ENCODE measurements at places on chromosomes 6 and 20. TPM values are rescaled to one million over a fixed set of nuclear protein-coding genes. Genes with fewer than 3 reads are reported as not detected.

DNA sequence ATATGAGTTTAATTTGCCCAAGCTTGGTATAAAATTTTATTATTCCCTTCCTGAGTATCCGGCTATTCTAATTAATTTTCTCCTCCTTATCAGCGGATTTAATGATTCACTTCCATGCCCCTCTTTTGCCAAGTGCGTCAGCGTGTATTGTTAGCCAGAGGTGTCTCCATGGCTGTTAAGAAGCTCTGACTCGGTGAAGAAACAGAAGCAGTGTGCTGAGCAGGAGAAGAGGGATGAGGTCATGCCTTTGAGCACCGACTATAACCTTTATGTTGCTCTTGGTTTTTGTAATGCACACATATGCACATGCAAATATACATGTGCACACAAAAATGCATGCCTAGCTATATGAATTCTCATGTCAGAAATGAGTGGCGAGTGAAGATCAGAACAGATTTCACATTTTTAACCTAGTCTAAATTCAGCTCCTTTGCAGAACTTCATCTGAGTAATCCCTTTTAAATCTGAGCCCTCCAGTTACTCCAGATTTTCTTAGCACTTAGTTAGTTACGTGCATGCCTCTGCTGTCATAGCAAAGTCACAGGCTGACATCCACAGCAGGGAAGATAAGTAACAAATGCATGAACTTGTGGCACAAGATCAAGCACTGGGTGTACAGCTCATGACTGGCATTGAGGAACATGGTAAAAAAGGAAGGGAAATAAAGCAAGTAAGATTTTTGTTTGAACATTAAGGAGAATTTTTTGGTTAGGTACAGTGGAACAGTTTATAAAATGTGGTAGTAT, 24.3 kb downstream of the HTR1E start:
- H3K27ac ChIP-seq: no peak overlapping the region
- H3K36me3 ChIP-seq: no peaks in the 10 kb centered on the region
- peak; percentile 4 for DNase-seq
- H3K4me1 ChIP-seq: no peaks in the 10 kb centered on the region

DNA sequence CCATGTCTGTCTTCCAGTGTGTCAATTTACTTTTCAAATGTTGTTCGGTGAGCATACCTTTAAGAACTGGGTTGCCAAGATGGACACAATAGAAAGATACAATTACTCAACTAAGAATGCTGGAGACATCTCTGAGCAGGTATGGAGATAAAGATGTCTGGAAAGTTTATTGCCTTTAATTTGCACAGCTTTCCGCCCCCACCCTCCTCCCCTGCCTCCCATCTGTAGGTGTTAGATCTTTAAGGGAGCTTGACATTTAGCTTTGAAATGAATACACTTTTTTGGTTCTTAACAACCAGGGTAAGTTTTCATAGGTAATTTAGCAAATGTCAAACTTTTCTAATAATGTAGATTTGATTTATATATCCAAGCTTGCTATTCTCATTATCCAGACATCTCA, 104.4 kb downstream of the BTBD3 start:
- no peaks in the 10 kb centered on the region for H3K36me3 ChIP-seq
- H3K4me1 ChIP-seq: no peaks in the 10 kb centered on the region
- no peak overlapping the region for H3K4me3 ChIP-seq
- H3K27ac ChIP-seq: no peak overlapping the region
- no peak for DNase-seq

DNA sequence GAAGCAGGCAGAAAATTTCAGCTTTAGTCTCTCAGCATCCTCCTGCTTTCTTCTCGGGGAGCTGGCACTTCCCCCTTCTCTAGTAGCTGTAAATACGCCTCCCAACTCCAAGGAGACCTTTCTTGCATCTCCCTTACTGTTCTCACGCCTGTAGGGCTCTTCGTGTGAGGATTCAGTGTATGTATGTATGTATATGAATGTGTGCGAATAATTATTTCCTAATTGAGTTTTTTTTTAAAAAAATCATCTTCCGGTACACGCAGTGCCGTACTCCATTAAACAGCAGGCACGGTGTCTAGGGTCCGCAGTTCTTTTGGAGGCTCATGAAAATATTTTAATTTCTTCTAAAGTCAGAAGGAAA, 85.4 kb downstream of the HFE start:
- DNase-seq: peak; percentile 68
- H3K27me3 ChIP-seq: no peaks in the 10 kb centered on the region
- H3K36me3 ChIP-seq: no peaks in the 10 kb centered on the region

- H3K27ac ChIP-seq: no peak overlapping the region
- no peak overlapping the region for H3K4me3 ChIP-seq
- H3K36me3 ChIP-seq: no peaks in the 10 kb centered on the region
- no peaks in the 10 kb centered on the region for H3K27me3 ChIP-seq
- no peak for DNase-seq
Measured at GRCh38 chr20:61604549-61604948, 352.5 kb downstream of the CDH4 start.

- no peaks in the 10 kb centered on the region for H3K27me3 ChIP-seq
- H3K36me3 ChIP-seq: no peaks in the 10 kb centered on the region
- no peak for DNase-seq
- H3K4me3 ChIP-seq: no peak overlapping the region
- H3K27ac ChIP-seq: no peak overlapping the region
- no peaks in the 10 kb centered on the region for H3K4me1 ChIP-seq
Measured at GRCh38 chr6:51996296-51996947, 91.0 kb downstream of the PKHD1 start.

- DNase-seq: peak; percentile 60
- peaks cover 51% of the 10 kb centered on the region for H3K4me1 ChIP-seq
- no peaks in the 10 kb centered on the region for H3K27me3 ChIP-seq
- peak overlapping the region; percentile 90 for H3K27ac ChIP-seq
- no peaks in the 10 kb centered on the region for H3K36me3 ChIP-seq
Measured at GRCh38 chr6:134424165-134424797, 106.4 kb upstream of the SGK1 start.

DNA sequence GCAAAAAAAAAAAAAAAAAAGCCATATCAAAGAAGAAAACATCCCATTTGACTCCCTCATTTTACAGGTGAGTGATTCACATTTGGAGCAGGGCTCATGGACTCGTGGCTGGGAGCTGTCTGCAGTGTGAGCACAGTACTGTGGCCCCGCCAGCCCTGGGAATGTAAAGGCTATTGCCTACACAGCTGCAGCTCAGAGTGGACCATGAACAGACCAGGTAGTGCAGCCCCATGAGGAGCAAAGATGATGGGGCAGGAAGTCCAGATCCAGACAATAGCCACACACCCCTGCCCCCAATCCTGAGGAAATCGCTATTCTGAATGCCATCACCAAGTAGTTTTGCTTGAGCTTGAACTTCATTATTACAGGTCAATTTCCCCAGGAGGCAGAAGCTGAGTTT, 55.4 kb downstream of the LINC00237 start:
- H3K27ac ChIP-seq: no peak overlapping the region
- 0 out of 2 replicates have a peak, but pooled peaks cover 5% of the 10 kb centered on the region for H3K27me3 ChIP-seq
- H3K4me3 ChIP-seq: no peak overlapping the region

GRCh38 chr6:170006071-170006899, 254.9 kb downstream of the ERMARD start:
- H3K27ac ChIP-seq: no peak overlapping the region
- H3K36me3 ChIP-seq: no peaks in the 10 kb centered on the region
- DNase-seq: no peak
- no peak overlapping the region for H3K4me3 ChIP-seq
- no peaks in the 10 kb centered on the region for H3K27me3 ChIP-seq

- H3K27ac ChIP-seq: no peak overlapping the region
- H3K27me3 ChIP-seq: no peaks in the 10 kb centered on the region
- no peak for DNase-seq
- H3K4me3 ChIP-seq: no peak overlapping the region
- peaks cover 4% of the 10 kb centered on the region for H3K4me1 ChIP-seq
Measured at GRCh38 chr6:37225350-37226169, 32.0 kb upstream of the TBC1D22B start.

DNA sequence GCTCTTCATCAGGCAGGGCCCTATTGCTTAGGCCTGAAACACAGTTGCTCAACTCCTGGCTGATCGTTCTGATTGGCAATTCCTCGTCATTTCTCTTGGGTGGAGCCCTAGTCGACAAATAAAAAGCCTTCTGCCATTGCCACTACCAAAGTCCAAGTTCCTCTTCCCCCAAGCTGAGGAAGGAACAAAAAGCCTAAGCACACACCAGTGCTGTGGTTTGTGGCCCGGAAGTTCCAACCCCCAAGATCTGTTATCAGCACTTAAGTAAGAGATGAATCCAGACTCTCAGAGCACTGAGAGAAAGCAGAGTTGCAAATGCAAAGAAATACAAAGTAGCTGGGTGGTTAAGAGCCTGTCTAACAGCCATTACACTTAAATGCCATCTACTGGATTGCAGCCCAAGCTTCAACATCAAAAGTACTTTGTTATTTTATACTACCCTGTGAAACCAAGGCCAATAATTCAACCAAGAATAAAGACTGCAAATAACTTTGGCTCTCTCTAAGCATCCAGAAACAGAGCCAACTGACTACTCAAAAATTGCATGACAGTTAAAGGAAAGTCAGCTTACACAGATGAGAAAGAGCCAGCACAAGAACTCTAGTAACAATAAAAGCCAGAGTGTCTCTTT, 1024.0 kb downstream of the GRIK2 start:
- DNase-seq: no peak
- H3K4me3 ChIP-seq: no peak overlapping the region
- no peak overlapping the region for H3K27ac ChIP-seq
- H3K4me1 ChIP-seq: no peaks in the 10 kb centered on the region

GRCh38 chr20:16286601-16287000, 286.6 kb downstream of the KIF16B start:
- no peak overlapping the region for H3K4me3 ChIP-seq
- no peaks in the 10 kb centered on the region for H3K36me3 ChIP-seq
- H3K4me1 ChIP-seq: no peaks in the 10 kb centered on the region
- H3K27me3 ChIP-seq: no peaks in the 10 kb centered on the region

DNA sequence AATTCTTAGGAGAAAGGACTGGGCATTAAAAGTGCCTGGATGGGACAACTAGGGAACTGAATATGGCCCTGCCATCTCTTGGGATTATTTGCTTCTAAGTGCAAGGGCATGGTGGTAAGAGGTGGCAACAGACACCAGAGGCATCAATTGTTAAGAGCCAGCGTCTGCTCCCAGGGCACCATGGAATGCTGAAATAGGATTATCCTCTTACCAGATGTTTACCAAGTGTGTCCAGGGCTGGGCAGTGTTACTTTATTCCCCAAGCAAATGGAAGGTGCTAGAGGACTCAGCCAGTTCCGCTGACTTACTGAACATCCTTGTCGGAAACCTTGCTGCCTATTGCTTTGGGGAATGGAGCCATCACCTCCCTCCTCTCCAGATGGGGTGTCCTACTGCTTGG, 273.6 kb upstream of the SUPT3H start:
- no peaks in the 10 kb centered on the region for H3K27me3 ChIP-seq
- H3K27ac ChIP-seq: peak overlapping the region; percentile 69
- no peaks in the 10 kb centered on the region for H3K36me3 ChIP-seq
- 0 out of 2 replicates have a peak overlapping the region, but pooled peaks have one; percentile 9 for H3K4me3 ChIP-seq

DNA sequence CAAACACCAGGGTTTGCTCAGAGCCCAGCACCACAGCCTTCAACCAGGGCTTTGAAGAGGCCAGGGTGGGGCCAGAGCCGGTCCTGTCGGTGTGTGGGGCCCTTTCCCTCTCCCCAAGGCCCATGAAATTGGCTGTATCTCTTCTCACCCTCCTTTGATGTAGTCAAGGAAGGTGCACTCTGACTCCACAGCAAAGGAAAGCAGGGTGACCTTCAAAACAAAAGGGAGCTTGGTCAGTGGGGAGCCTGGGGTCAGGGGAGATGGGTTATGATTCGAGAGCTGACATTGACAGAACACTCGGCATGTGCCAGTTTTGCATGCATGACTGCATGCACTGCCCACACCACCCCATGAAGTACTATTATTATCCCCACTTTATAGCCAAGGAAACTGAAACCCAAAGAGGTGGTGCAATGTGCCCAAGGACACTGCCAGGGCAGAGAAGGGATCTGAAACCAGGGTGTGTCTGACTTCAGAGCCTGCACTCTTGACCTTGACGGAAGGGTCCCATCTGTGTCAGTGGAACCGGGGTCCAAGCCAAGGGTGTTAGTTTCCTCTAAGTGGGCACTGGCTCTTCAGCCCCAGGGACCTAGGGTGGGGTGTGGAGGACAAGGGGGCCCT, 55.4 kb downstream of the RAB44 start:
- no peaks in the 10 kb centered on the region for H3K36me3 ChIP-seq
- no peaks in the 10 kb centered on the region for H3K27me3 ChIP-seq
- no peak overlapping the region for H3K4me3 ChIP-seq
- 0 out of 2 replicates have a peak, but pooled peaks cover 5% of the 10 kb centered on the region for H3K4me1 ChIP-seq
- no peak for DNase-seq

- H3K27ac ChIP-seq: no peak overlapping the region
- H3K4me1 ChIP-seq: no peaks in the 10 kb centered on the region
- H3K36me3 ChIP-seq: no peaks in the 10 kb centered on the region
- no peak overlapping the region for H3K4me3 ChIP-seq
Measured at GRCh38 chr20:64155258-64156135, 8.8 kb upstream of the MYT1 start.

DNA sequence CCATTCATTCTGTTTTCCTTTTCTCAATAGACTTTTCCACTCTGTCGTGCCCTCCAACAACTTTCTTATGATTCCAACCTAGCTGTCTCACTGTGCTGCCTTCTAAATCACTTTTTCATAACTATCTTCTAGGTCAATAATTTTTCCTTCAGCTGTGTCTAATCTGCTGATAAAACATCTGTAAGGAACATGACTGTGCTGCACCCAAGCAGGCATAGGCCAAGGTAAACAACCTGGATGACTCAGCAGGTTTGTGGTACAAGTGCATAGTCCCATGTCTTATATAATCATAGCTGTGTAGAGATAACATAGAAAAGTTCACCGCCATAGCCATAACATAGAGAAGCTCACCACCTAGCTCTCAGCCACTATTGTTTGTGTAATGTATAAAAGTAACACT, 332.3 kb downstream of the PLCB1 start:
- DNase-seq: no peak
- no peaks in the 10 kb centered on the region for H3K36me3 ChIP-seq
- H3K4me1 ChIP-seq: 0 out of 2 replicates have a peak, but pooled peaks cover 4% of the 10 kb centered on the region
- H3K27me3 ChIP-seq: no peaks in the 10 kb centered on the region
- H3K4me3 ChIP-seq: no peak overlapping the region

GRCh38 chr6:121006024-121006423, 328.3 kb downstream of the TBC1D32 start:
- H3K4me1 ChIP-seq: no peaks in the 10 kb centered on the region
- H3K27ac ChIP-seq: no peak overlapping the region
- no peak for DNase-seq
- H3K4me3 ChIP-seq: no peak overlapping the region
- no peaks in the 10 kb centered on the region for H3K27me3 ChIP-seq
- H3K36me3 ChIP-seq: no peaks in the 10 kb centered on the region

GRCh38 chr6:38336922-38337321, 302.8 kb downstream of the BTBD9 start:
- no peaks in the 10 kb centered on the region for H3K27me3 ChIP-seq
- H3K36me3 ChIP-seq: no peaks in the 10 kb centered on the region
- no peak overlapping the region for H3K27ac ChIP-seq
- no peak for DNase-seq
- H3K4me1 ChIP-seq: peaks cover 15% of the 10 kb centered on the region
- no peak overlapping the region for H3K4me3 ChIP-seq

The ARMC2 gene
- 0.97 TPM for total RNA-seq

The RSPO4 gene
- not detected for total RNA-seq

The CENPW gene
- total RNA-seq: 7.3 TPM

The GRM1 gene
- total RNA-seq: not detected

The TRIM40 gene
- total RNA-seq: not detected

The GABRR2 gene
- total RNA-seq: not detected

The CRIP3 gene
- total RNA-seq: not detected

The RBBP8NL gene
- not detected for total RNA-seq

The RFX6 gene
- total RNA-seq: not detected

The HSP90AB1 gene
- 732 TPM for total RNA-seq

The DIDO1 gene
- 28.6 TPM for total RNA-seq

The NHSL1 gene
- 6.2 TPM for total RNA-seq

The KCNK15 gene
- 11.1 TPM for total RNA-seq

The HRH3 gene
- not detected for total RNA-seq

Measured in GM23248 (cell line).